ENCODE measurements at places on chromosomes 2 and 18.
A peak's percentile ranks its signal among the peaks of the same experiment; 100 is the strongest.

DNA sequence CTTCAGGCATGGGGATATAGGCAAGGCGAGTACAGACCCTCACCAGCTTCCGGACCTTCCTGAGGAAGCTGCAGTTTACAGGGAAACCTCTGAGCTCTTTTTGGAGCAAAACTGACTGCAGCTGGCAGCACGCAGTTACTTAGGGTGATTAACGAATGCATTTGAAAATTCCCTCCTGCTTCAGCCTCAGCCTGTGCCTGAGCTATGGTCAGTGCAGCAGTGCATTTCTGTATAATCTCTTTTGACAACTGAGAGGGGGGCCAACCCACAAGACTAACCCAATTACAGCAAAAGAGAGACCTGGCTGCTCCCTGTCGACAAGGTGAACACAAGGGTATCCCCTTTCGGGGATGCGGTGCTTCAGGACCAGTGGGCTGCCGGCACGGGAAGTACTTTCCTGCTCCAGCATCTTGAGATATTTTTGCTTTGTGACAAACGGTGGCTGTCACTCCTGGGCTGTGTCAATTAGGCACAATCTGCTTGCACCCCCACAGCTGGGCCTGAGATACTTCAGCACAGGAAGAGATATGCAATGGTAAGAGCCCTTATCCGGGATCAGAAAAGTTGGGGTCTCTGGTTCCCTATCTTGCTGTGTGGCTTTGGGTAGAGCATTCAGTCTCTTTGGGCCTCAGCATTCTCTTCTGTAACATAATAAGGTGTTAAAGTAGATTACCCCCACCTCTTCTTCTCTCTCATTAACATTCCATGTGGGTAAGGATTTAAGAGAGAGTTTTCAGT, 141.0 kb downstream of the TMEM17 start:
- DNase-seq = no peak

DNA sequence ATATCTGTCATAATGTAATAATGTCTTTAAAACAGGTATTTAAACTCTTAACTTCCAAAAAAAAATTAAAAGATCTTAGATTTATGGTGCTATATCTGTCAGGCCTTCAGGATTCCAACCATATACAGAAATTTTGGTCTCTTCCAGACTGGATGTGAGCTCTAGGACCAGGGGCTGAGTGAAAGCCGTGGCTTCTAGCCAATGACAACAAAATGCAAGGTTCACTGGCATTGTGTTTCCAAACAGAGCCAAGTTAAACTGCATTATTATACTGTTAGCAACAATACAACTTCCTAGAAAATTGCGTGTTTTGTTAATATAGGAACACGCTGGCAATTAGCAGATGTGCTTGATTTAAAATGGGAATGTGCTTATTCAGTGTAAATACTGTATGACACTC, 809.8 kb upstream of the SOX11 start:
- no peak for DNase-seq

DNA sequence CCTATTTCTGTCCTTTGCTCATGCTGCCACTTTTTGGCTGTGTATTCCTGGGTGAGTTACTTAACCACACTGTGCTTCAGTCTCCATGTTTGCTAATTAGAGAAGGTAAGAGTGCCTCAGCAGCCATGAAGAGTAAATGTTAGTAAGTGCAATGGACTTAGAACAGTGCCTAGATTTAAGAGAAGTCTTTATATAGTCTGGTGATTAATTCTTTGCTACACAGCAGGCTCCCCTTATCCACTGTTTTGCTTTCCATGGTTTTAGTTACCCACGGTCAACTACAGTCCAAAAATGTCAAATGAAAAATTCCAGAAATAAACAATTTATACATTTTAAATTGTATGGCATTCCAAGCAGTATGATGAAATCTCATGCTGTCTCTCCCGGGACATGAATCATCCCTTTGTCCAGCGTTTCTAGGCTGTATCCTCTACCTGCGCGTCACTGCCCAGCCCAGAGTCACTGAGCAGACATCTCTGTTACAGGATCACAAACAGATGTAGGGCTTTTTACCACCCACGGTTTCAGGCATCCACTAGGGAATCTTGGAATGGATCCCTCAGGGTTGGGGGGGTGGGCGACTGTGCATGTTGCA, 91.0 kb downstream of the CTIF start:
- DNase-seq = no peak

- no peak for DNase-seq
Measured at GRCh38 chr2:3044587-3045317, 332.9 kb downstream of the EIPR1 start.

GRCh38 chr2:112579241-112579640, 5.2 kb upstream of the CHCHD5 start:
- DNase-seq = no peak

- DNase-seq = no peak
Measured at GRCh38 chr2:170455617-170456426, 259.3 kb upstream of the SP5 start.

DNA sequence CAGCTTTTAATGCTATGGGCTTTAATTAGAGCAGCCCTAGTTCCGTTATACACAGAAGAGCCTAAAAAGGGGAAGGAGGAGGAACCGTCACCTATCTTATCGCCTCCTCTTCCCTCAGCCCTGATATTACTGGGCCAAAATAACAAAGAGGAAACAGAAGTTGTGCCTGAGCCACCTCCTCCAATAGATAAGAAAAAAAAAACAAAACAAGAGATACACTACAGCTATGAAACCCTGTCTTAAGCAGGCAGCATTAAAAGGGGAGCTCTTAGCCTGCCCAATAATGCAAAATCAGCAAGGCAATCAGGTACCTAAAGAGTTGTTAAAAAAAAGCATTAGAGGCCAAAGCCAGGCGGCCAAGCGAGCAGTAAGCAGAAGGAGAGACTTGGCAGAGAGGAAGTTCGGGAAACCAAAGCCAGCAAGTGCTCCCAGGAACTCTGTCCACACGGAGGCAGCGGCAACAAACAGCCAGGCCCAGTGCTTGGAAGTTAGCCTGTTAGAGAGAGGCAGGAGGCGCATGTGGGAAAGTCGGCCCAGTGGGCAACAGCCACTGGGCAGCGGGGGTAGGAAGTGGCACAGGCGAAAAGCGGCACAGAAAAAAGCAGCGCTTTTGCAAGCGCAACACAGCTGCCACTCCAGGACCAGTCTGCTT, 41.8 kb upstream of the PDK1 start:
- no peak for DNase-seq

- DNase-seq = peak; percentile 6
Measured at GRCh38 chr2:154452906-154453493, 245.5 kb upstream of the KCNJ3 start.

DNA sequence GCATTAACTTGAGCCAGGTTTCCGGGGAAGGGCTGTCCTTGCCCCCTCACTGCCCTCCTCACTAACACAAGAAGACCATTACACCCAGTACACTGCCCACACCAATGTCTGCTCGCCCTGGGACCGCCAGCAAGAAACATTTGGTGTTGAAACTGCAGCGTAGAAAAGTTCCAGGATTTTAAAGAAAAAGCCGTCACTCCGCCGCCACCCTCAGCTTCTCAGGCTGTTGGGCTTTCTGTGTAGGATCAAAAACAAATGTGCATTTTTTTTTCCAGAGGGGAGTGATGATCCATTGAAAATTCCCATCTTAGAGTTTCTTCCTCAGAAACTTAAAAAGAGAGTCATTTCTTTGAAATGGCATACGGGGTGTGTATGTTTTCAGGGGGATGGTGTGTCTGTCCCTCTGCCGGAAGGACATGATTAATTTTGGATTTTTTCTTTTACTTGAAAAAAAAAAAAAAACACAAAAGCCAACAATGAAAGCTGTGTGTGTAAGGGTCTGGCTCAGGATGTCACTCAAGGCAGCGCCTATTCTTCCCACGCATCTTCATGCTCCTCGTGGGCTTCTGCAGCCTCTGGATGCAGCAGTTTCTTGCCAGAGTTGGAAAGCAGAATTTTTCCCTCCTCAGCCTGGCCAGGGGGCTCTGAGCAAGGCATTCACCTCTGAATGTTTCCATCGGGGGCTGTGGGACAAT, 184.9 kb downstream of the GLI2 start:
- DNase-seq = no peak

All from GM13976 (cell line).